Stimulated activated CD8-positive, alpha-beta memory T cell treated with anti-CD3 and anti-CD28 coated beads, Interleukin-7, amount 100 ng/mL, for 1 hour (primary cell): ENCODE measurements at places on chromosomes 12 and 14.

- no peak for DNase-seq
These were observed 89.0 kb downstream of the SCARB1 start for GRCh38 chr12:124774462-124775167.

- DNase-seq = no peak
These were observed 39.3 kb upstream of the GSG1 start for GRCh38 chr12:13142747-13143146.

DNA sequence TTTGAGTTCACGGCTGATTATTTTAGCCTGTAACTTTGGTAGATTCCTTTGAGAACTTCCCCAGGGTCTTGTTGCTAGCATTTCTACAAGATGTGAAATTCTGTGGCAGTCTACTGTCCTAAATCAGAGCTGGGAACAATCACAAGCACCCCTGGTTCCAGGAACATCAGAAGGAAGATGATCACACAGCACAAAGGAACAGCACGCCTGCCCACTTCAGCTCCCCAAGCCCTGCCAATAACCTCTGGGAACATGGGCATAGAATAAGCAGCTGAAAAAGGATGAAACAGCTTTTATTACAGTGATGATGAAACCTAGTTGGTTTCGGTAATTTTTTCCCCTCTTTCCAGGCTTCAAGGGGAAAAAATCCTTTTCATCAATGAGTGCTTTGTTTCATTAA lies 12.3 kb downstream of the GPR19 start:
- no peak for DNase-seq

GRCh38 chr12:49195736-49196135 lies 6.9 kb upstream of the TUBA1A start:
- no peak for DNase-seq

- no peak for DNase-seq
These were observed 80.6 kb upstream of the TMEM233 start for GRCh38 chr12:119512772-119513497.

DNA sequence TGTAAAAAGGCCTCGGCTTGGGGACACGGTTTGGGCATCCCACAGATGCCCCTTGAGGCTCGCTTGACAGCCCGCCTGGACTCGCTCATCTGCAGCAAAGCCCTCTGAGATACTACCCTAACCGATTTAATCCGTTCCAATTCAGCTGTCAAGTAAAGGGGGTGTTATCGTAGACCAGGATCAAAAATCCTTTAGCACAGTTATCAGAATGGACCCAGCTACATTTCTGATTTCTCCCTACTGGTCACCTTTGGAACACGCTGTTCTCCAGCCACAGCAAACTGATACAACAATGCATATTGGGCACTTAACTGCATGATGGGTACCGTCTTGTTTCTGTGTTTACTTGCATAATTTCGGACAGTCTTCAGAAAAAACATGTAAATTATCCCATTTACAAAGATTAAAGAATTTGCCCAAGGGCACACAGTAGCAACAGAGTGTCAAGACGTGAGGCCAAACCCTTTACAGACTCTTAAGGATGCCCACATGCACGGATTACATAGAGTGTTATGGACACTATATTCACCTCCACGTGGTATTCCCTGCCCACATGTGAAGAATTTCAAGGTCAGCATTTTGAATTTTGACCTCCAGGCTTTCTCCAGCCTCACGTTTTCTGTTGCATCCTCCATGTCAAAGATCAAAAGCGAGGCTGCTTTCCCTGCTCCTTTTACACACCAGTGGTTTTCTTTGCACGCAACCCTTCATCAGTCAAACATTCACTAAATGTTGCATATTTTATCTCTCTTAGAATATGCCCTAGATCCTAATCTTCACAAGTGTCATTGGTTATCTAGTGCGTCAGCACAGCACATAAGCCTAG lies 3.2 kb upstream of the DUSP6 start:
- no peak for DNase-seq

- no peak for DNase-seq
These were observed 121.9 kb downstream of the SPTSSA start for GRCh38 chr14:34340025-34340625.

DNA sequence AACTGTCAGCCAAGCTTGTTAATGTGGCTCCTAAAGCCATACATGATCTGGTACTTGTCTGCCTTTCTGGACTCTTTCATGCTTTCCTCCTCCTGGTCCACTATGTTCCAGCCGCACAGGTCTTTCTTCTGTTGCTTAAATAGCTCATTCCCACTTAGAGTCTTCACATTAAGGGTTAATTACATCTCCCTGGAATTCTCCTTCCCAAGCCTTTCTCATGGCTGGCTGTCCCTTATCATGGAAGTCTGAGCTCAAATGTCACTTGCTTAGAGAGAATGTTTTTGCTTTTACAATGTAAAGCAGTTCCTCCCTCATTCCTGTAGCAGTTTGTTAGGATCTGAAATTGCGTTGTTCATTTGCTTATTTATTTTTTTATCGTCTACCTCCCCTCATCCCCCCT lies 199.6 kb downstream of the TRHDE start:
- no peak for DNase-seq

GRCh38 chr14:65606460-65606859 lies 193.9 kb downstream of the FUT8 start:
- DNase-seq = no peak

- no peak for DNase-seq
These were observed 77.7 kb downstream of the DNAH10 start for GRCh38 chr12:123839826-123840225.

GRCh38 chr12:50013361-50014147 lies 11.7 kb downstream of the RACGAP1 start:
- no peak for DNase-seq

DNA sequence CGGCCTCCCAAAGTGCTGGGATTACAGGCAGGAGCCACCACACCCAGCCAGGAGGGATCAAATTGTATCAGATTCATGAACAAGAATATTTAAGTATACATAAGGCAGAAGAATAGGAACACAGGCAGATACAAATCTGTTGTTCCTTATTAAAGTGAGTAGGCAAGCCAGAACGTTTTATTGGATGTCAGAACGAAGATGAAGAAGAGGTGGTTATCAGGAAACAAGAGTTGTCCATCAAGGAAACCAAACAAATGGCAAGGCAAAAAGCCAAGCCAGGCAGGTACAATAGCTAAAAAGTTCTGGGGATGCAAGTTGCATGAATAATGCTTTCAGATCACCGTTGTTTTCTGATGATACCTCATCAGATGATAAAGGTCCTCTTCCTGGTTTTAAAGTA lies 31.1 kb upstream of the BAZ1A start:
- DNase-seq = no peak

GRCh38 chr12:14213542-14213941 lies 151.9 kb upstream of the ATF7IP start:
- no peak for DNase-seq

GRCh38 chr12:104729091-104729490 lies 229.0 kb downstream of the SLC41A2 start:
- DNase-seq = no peak

DNA sequence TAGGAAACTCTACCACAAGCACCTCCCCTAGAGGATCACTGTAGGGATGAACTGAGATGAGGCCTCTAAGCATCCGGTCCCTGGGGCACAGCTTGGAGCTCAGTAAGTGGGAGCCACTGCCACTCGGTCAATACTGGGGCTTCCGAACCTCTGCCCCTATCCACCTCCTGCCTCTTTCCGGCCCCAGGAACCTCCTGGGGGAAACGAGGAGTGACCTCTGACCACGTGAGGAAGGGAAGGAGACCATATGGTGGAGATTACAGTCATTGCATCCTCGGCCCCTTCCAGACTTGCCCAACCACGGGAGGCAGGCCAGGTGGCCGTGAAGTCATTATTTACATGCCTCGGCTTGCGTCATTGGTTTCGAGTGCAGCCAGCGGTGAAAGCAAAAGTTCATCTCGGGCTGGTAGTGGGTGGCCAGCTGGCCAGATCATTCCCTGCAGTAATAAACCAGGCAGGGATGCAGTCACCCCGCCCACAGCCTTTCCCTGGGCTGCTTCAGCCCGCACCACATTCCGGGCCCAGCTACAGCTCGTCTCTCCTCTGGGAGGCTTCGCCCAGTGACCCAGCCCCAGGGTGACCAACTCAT lies 65.4 kb downstream of the C14orf132 start:
- DNase-seq = no peak

DNA sequence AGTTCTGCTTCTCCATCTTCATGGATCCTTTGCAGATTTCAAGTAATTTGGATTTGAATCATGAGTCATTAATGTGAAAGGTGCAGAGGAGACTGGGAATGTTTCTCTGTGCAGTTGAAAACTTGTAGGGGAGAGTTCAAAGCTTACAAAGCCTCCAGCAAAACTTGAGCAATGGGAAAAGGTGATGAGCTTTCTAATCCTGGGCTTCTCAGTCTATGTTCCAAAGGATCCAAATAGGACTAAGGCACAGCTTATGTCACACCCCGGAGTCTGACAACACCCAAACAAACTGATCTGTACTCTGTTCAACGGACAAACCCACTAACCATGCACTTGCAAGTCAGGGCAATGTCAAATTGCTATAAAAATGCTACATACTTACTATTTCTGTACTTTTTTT lies 134.8 kb downstream of the DUSP6 start:
- no peak for DNase-seq

DNA sequence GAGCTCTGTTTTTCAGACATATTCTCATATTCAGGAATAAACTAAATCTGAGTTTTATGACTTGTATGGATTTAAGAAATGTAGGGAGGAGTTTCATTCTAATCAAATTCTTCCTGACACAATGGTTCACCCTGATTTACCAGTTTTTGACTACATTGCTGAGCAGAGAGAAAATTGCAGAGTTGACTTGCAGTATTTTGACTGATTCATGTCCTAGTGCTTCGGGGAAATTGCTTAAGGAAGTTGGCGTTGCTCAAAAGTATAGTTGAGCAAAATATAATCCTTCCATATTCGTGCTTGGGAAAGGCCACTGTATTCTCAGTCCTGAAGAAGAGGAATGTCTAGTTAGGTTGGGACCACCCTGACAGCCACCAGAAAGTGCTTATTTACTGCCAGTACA lies 1.3 kb upstream of the TWF1 start:
- DNase-seq = no peak

GRCh38 chr14:92635896-92636295 lies 112.5 kb downstream of the LGMN start:
- DNase-seq = no peak

DNA sequence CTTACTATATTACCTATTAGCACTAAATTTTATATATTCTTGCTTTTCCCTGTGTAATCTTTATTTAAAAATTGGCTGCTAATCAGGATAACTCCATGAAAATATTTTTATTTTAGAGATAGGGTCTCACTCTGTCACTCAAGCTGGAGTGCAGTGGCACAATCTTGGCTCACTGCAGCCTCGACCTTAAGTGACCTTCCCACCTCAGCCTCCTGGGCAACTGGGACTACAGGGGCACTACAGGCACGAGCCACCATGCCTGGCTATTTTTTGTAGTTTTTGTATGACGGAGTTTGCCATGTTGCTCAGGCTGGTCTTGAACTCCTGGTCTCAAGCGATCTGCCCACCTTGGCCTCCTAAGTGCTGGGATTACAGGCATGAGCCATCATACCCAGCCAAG lies 32.4 kb upstream of the VCPKMT start:
- no peak for DNase-seq

DNA sequence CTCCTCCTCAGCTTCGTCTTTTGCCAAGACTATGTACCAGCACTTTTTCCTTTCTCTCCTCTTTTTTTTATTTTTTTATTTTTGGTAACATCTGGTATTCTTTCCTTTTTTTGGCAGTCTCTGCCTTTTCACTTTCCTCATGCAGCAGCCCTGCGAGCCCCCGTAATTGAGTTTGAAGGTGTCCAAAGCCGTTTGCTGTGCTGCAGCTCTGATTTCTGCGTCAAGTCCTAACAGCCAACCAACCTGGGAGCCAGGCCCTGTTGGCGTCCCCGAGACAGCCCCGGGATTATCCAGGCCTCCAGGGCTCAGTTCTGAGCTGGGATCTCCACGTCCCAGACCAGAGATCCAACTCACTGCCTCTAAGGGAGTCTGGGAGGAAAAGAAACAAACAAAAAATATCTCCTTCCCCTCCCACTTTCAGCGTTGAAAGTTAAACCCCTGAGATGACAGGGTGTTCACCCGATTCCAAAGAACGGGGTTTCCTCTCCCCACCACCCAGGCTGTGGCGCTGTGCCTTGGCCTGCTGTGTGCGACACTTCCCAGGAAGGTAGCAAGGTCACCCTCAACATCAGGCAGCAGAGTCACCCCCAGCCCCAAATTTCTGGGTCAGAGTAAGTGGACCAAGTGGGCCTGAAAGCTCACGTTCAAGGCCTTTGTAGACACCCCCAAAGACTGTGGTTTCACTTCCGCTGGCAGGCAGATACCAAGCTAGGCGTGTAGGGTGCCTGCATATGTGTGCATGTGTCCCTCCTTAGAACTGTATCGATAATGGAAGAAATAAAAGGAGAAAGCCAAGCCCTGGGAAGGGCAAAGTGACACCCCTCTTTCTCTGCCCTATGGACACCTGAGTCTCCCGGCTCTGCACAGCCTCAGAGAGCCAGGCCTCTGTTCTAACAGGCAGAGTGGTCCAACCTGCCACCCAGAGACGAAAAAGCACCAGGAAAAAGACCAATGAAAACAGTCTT lies 11.1 kb downstream of the BCL11B start:
- no peak for DNase-seq

- DNase-seq = no peak
These were observed 134.4 kb upstream of the NUDT4 start for GRCh38 chr12:93243382-93243688.

DNA sequence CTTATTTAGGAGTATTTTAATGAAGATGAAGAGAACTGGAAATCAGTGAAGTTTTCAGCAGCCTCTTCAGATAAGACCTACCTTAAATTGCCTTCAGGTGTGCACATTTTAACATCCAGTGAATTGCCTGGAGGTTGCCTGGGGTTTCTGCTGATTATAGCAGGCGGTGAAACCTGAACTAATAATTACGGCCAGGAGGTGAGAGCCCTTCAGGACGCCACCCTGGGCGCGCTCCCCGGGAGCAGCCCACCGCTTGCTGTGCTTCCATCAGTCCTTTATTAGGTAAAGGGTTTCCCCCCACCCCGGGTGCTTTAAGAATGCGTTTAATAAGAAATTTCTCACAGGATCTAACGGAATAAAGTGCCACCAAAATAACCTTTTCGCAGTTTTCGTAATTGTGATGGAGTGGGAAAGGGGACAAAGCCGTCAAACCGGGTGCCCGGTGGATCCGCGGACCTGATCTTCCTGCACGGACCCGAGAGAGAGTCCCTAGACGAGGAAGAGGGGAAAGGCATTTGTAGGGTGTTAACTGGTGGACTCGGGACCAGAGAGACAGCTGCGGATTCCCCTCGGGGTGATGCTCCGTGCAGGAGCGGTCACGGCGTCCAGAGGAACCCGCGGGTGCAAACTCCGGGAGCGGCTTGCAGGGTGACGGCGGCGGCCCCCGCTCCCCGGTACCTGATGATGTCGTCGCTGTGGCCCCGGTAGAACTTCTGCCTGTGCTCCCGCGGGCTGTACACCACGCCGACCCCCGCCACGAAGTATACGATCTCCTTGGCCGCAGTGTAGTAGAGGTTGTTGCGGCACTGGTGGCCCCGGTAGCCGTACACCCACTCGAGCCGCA lies 902 bp downstream of the EML5 start:
- no peak for DNase-seq

DNA sequence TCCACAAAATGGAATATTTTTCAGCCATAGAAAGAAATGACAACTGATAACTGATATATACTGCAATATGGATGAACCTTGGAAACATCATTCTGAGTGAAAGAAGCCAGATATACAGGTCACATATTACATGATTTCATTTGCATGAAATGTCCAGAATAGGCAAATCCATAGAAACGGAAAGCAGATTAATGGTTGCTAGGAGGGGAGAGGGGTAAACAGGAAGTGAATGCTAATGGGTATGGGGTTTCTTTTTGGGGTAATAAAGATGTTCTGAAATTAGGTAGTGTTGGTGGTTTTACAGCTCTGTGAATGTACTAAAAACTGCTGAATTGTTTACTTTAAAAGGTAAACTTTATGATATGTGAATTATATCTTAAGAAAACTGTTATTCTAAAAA lies 6.5 kb downstream of the RAD51AP1 start:
- DNase-seq = no peak
